Fibroblast of skin of abdomen (primary cell): ENCODE measurements at places on chromosomes 3 and 15.

DNA sequence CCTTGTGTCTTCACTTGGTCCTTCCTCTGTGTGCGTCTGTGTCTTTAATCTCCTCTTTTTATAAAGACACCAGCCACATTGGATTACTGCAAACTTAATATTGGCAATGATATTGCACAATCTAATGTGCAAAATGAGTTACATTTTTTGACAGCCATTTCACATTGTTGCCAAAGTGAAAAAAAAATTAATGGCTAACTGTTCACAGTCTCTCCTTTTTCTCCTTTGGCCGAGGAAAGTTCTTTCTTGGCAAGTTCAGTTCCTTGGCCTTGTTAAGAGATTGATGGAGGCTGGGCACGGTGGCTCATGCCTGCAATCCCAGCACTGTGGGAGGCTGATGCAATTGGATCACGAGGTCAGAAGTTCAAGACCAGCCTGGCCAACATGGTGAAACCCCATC is 62.2 kb upstream of the ZNF280D start:
- DNase-seq, result peak; percentile 30

GRCh38 chr3:77467702-77468625 is 428.1 kb downstream of the ROBO2 start:
- peak; percentile 31 for DNase-seq

GRCh38 chr15:40863660-40864270 is 10.3 kb downstream of the RHOV start:
- no peak for DNase-seq

DNA sequence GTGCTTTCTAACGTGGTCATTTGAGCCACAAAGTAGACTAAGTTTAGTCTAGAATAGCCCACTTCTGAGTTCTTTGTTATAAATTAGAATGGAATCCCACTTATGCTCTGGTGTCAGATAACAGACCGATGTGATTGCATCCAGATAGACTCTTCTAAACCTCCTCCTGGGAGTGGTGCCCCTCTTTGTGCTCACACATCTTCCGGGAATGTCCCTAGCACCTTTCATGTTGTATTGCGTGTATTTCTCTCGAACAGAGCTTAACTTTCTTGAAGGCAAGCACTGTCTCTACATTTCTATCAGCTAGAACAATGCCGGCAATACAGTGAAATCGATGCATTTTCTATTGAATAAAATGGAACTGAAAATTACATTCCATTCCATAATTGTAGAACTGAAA is 23.0 kb downstream of the CP start:
- DNase-seq, result peak; percentile 77

DNA sequence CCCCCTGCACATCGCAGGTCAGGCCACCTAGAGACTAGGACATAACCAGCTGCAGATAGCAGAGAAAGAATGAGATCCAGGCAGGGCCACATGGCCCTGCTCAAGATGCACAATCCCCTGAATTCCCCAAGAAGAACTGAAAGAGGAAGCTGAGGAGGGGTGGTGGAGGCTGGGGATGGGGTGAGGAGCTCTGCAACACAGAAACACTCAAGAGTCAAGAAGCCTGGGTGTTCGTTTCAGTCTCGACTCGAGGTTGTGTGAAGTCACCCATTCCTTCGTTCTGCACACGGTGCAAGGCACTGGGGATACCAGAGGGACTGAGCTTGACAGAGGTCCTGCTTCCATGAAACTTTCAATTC is 62.0 kb downstream of the TLE3 start:
- no peak for DNase-seq

GRCh38 chr3:50255251-50255615 is 13.7 kb upstream of the SEMA3B start:
- no peak for DNase-seq

GRCh38 chr3:110384601-110385000 is 687.0 kb upstream of the NECTIN3 start:
- DNase-seq, result peak; percentile 28

- DNase-seq, result no peak
These were observed 218.4 kb downstream of the ABHD5 start for GRCh38 chr3:43909149-43909548.

DNA sequence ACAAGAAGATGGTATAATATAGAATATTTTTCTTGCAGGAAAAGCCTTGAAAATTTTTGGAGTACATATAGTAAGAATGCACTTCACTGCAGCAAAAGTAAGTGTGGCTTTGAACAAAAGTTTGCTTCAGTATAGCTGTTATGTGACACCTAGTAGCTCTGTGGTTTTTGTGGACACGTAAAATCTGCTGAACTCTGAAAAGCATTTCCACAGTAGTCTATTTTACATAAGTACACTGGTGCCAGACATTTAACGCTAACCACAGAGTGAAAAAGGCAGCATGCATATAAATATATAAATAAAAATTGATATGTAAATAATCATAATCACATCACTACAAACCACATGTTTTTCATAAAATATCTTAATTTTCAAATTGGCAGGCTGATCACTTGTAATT is 39.8 kb downstream of the CGGBP1 start:
- no peak for DNase-seq

GRCh38 chr3:168998792-168999191 is 664.7 kb downstream of the MECOM start:
- no peak for DNase-seq

DNA sequence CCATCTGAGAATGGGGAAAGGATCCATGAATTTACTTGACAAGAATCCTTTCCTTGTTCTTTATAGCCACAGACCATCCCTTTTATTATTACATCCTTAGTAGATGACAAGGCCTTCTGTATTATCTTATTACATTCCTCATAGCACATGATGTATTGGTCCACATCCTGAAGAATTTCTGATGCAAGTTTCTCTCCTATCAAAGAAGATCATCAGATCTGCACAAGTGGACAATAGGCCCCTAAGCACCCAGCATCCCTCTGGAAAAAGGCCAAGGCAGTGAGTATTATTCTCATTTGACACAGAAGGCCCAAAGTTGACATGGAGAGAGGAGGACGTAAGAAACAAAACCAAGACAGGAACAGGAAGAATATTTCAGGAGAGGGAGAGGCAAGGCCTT is 31.4 kb downstream of the MYL3 start:
- DNase-seq, result no peak

- no peak for DNase-seq
These were observed 5.8 kb upstream of the COL7A1 start for GRCh38 chr3:48600711-48601621.

DNA sequence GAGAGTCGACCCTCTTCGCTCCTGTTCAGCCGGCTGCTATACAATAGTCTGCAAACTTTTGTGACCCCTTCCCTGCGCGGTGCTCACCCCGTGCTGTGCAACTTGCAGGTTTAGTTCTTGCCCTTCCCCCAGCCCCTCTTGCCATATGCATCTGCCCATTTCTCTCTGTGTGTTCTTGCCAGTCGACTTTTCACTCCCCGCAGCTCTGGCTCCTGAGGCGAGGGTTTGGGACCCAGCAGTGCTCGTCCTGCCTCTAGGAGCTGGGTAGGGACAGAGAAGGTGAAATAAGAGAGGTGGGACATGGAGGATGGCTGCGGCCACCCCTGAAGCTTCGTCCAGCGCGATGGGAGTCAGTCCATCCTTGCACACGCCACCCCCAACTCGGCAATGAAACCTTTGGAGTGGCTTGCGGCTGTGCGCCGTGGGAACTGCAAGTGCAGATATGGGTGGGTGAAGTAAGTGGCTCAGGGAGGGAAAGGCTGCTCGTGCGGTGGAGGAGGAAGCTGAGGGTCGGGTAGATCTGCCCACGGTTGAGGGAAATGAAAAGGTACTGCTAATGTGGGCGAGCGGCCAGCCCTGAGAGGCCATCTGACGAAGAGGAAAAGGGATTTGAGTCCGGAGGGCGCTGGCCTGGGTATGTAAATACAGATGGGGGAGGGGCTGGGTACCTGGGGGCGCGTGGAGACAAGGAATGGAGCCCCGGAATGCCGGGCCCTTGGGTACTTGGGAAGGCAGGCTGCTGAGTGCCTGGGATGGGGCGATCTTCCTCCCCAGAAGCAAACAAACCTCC is 1.0 kb downstream of the LRRC3B start:
- DNase-seq, result no peak

- DNase-seq, result no peak
These were observed 199.1 kb upstream of the SUCLG2 start for GRCh38 chr3:67853520-67853919.

DNA sequence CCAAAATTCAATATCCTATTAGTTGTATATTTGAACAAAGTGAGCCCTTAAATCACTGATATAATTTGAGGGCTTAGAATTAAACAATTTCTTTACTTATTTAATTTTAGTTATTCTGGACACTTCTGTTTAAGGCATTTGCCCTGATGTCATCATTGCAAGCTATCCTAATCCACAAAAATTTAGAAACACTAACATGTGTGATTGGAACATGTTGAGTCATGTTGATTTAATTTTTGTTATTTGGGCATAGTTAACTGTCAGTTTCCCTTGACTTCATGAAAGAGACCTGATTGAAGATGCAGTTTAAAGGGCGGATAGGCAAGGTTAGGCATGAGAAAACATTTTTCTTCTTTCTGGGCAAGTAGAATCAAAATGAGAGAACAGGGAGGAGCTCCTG is 682.6 kb downstream of the ROBO1 start:
- DNase-seq, result peak; percentile 51

- peak; percentile 35 for DNase-seq
These were observed 857 bp downstream of the AEN start for GRCh38 chr15:88621789-88622604.

GRCh38 chr15:99702895-99703602 is 30.2 kb downstream of the LYSMD4 start:
- DNase-seq, result peak; percentile 8
